Iris pigment epithelial cell (primary cell): ENCODE measurements at places on chromosomes 2 and 18.

DNA sequence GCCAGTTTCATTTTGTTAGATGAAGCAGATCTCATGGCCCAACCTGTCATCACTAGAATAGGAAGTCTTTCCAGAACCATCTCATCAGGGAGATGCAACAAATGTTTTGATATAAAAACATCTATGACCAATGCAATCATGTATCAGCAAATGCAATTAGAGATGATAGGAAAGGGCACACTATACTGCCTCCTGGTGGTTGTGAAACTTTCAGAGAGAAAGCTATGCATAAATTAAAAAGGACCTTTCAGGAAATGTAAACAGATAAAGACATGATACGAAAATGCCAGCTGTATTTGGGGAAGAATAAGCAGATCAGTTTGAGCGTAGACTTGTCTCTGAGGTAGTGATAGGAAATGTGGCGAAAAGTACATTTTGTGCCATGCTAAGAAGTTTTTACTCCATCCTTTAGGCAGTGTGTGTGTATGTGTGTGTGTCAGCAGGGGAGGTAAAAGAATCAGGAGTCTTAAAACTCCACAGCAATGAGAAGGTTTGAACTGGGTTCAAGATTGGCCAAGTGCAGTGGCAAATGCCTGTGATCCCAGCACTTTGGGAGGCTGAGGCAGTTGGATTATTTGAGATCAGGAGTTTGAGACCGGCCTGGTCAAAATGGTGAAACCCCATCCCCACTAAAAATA, 479.3 kb downstream of the CPS1 start:
- peak; percentile 36 for DNase-seq

- no peak for DNase-seq
These were observed 249.8 kb downstream of the TXNL1 start for GRCh38 chr18:56388571-56388970.

DNA sequence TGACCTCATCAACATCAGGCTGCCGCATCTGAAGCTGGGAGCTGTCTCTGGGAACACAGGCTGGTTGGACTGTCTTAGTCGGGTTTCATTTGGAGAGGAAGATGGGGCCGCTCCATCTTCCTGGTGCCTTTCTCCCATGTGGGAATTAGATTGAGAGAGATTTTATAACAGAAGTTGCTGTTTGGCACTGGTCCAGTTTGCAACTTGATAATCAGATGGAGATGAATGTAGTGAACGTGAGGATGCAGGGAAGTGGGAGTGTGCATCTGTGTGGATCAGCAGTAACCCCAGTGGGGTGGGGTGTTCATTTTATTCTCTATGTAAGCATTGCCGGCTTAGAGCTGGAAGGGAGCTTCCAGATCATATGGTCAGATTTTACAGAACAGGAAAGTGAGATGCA, 250.9 kb downstream of the DCDC2C start:
- no peak for DNase-seq

GRCh38 chr18:31402026-31402373, 25.4 kb downstream of the DSG4 start:
- DNase-seq = no peak

GRCh38 chr2:26811261-26811660, 25.4 kb downstream of the CENPA start:
- no peak for DNase-seq

DNA sequence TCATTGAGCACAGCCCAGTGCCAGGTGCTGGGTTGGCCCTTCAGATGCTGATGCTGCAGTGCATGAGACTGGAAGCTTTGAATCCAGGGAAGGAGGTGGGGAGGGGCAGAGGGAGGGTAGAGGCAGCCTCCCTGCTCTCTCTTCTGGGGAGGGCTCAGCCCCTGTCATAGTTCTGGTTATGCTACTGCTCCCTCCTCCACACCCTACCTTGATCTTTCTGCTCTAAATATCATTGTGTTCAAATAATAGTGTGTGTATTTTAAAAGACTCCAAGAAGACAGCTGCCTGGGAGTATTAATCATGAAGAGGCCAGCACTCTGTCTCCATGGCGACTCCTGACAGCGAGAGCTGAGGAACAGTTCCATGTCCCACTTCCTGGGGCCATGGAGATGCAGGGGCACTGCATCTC, 3.8 kb upstream of the EGR4 start:
- peak; percentile 22 for DNase-seq

DNA sequence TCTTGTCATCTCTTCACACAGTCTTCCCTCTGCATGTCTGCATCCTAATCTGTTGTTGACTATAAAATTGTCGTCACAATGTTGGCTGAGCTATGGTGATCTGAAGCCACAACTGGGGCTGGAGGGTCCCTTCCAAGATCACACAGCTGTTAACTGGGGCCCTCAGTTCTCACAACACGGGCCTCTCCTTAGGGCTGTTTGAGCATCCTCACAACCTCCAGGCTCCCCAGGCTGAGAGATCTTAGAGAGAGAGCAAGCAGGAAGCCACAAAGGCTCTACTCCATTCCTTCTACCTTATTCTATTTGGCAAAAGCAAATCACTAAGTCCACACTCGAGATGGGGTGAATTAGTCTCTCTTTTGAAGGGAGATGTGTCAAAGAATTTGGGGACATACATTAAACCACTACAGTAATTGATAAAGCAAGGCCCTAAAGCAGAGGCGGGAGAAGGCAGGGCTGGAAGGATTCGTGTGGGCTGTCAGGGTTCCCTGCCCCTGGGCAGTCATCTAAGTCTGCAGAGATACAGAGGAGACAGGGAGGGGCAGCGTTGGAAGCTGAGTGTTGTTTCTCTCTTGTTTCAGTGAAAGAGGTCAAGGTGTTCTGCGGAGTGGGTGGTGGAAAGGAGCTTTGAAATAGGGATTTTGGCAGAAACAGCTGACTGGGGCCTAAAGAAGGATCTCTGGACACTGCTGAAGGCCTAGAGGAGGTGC, 15.9 kb downstream of the MYO7B start:
- DNase-seq = no peak

GRCh38 chr2:23912054-23912453, 14.9 kb downstream of the ATAD2B start:
- DNase-seq = peak; percentile 35

GRCh38 chr2:98985905-98986666, 50.1 kb upstream of the CRACDL start:
- no peak for DNase-seq

- no peak for DNase-seq
These were observed 39.6 kb downstream of the CHN1 start for GRCh38 chr2:174965551-174965950.

DNA sequence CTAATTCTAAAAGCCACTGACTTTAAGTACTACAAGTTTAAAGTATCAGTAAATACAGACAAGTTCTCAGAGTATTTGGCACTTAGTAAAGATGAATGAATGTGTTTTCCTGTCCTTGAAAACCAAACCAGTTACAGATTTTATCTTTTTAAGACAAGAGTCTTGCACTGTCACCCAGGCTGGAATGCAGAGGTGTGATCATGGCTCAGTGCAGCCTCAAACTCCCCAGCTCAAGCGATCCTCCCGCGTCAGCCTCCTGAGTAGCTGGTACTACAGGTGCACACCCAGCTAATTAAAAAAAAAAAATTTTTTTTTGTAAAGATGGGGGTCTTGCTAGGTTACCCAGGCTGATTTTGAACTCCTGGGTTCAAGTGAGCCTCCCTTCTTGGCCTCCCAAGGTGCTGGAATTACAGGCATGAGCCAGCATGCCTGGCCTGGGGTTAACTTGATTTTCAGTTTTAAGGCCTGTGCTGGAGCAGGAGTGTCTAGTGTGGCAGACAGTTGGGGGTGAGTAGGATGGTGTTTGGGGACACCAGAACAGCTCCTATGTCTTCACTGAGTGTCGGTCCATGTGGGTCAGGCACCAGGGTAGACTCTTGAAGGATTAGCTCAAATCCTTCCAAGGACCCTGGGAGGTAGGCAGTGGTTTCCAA, 9.7 kb downstream of the RPS7 start:
- DNase-seq = no peak

DNA sequence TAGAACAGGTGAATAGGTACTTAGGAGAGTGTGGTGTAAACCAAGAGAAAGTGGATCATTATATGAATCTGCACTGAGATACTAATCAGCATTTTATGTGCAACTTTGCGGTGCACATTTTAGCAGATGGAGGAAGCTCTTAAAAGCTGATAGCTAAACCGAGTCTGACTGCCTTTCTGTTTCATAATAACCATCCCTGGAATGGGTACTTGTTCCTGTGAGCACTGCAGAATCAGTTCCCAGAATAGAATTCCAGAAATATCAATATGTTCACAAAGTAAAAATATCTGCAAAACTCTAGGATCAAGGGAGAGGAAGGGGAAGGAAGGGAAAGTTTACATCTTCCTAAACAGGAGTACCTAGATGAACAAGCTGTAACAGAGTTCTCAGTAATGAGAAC, 432.2 kb upstream of the HNRNPA3 start:
- DNase-seq = no peak

DNA sequence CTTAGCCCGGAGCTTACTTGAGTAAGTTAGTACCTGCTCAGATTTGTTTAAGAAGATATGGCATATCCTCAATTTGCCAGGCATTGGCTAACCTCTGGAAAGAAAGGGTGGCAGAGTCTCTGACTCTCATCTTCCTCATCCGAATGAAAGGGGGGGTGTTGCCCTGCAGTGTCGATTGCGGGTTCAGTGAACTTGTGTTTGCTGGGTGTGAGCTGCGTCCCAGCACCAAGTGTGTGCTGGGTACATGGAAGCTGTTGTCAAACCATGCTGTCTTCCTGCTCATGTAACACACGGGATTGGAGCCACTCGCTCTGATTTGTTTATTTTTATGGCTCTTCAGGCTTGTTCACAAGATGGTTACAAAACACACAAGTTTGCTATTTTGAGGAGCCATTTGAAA, 171.4 kb upstream of the PXDN start:
- DNase-seq = no peak

- no peak for DNase-seq
These were observed 20.7 kb upstream of the TLK1 start for GRCh38 chr2:171181064-171182049.

GRCh38 chr18:22066083-22066485, 103.3 kb upstream of the GATA6 start:
- DNase-seq = no peak

GRCh38 chr2:3594493-3595281, at the start of gene COLEC11:
Gene COLEC11 (plus strand): TSS chr2:3595112. CDS start chr2:3604341, 9,229 bp downstream.
- peak; percentile 57 for DNase-seq

GRCh38 chr2:54008439-54008838, 37.6 kb upstream of the PSME4 start:
- DNase-seq = no peak

- DNase-seq = peak; percentile 30
These were observed 82.8 kb downstream of the ZNF516 start for GRCh38 chr18:76412010-76412817.

- DNase-seq = no peak
These were observed 156.1 kb upstream of the CYRIA start for GRCh38 chr2:16821692-16822091.

DNA sequence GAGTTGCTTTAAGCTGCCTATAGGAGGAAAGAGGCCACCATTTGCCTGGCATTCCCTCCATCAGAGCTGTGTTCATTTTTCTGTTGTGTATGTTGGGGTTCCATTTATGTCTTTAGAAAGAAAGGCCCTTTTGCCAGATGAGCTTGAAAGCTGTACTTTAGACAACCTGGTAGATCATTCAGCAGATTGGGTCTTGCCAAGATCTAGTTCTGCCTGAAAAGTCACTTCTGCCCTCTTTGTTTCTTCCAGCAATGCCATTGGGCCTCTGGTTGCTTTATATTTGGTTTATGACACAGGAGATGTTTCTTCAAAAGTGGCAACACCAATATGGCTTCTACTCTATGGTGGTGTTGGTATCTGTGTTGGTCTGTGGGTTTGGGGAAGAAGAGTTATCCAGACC, 14.4 kb downstream of the SLC20A1 start:
- DNase-seq = no peak

GRCh38 chr2:182941919-182942318, 75.5 kb upstream of the FRZB start:
- peak; percentile 31 for DNase-seq

DNA sequence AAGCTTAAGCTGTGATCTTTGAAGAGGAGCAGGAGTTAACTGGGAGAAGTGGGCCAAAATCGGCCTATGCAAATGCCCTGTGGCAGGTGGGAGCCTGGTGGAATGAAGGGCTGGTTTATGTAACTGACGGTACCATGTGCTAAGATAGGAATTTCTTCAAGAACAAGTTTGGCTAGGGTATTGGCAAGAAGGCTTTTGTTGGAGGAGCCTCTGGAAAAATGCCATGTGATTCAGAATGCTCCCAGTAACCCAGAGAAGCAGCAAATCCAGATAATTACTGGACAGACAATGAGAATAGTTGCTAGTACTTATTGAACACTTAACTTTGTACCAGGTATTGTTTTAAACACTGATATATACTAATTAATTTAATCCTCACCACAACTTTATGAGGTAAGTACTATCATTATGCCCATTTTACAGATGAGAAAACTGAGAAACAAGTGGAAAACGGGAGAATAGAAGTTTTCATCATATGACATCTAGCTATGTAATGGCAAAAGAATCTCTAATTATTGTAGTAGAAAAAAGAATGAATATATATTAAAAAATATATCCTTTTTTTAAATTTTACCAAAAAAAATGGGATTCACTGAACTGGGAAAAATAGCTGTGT, 9.1 kb upstream of the FAM124B start:
- peak; percentile 32 for DNase-seq

DNA sequence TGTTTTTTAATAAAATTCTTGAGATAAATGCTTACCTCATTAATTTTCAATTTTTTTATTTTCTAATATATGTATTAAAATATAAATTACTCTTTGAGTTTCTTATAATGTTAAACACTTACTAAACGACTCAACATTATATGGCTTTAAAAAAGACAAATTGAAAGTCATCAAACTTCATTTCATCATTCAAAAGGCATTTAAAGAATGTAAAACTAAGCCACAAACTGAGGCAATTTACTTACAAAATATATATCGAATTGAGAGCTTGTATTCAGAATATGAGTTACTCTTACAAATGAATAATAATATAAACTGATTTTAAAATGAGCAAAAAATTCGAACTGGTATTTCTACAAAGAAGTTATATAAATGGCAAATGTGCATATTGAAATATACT, 1262.2 kb upstream of the PIK3C3 start:
- DNase-seq = peak; percentile 70

GRCh38 chr2:12965540-12966269, 249.0 kb downstream of the TRIB2 start:
- peak; percentile 78 for DNase-seq

DNA sequence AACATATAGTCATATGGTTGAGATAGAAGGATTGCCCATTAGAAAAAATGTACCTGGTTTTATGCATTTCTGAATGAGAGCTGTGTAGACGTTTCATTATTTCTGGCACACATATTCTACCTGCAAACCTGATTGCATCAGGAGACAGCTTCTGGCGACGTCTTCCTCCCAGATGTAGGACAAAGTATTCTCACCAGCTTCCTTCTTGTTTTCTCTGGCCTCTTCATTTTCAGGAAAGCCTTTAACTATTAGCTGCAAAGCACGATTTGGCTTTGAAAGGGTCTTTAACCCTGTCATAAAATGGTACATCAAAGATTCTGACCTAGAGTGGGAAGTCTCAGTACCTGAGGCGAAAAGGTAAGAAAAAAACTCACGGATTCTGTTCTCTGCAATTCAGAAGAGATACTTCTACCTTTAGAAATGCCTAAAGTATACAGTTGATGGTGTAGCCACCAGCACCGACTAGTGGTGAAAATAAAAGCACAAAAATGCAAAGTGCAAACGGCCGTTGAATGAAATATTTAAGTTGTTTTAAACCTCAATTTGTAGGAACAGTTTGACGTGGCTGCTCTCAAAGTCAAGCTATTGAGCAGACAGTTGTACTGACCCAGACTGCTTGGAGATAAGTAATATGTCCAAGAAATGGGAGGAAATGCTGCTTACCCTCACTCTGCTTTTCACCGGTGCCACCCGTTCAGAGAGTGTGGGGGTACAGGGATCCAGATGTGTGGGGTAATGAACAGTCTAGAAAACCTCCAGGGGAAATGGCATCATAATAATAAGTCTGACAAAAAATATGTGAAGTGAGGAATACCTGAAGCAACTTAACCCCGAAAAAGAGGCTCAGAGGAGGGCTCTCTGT, 20.2 kb downstream of the IL18RAP start:
- peak; percentile 48 for DNase-seq
